Stimulated activated CD8-positive, alpha-beta memory T cell treated with anti-CD3 and anti-CD28 coated beads, Interleukin-2, amount 100 ng/mL, for 1 hour (primary cell): ENCODE measurements at places on chromosomes 2 and 18.

DNA sequence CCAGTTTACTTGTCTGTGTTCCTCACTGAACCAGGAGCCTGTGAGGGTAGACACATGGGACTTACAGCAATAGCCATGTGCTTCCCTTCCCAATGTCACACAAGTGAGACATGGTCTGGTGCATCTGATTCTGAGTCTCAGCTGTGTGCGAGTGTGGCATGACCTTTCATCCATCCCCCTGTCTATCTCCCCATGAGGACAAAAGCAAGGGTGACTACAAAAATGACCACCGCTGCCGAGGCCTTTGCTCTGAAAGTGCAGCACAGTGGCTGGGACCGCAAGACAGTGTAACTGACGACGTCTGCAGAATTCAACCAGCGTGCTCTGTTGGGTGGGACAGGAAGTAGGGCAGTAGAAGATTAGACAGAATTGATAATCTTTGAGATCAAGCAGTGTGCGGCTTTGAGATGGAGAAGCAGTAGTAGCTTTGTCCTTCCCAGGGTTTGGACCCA, 50.5 kb downstream of the RAB31 start:
- no peak for DNase-seq

DNA sequence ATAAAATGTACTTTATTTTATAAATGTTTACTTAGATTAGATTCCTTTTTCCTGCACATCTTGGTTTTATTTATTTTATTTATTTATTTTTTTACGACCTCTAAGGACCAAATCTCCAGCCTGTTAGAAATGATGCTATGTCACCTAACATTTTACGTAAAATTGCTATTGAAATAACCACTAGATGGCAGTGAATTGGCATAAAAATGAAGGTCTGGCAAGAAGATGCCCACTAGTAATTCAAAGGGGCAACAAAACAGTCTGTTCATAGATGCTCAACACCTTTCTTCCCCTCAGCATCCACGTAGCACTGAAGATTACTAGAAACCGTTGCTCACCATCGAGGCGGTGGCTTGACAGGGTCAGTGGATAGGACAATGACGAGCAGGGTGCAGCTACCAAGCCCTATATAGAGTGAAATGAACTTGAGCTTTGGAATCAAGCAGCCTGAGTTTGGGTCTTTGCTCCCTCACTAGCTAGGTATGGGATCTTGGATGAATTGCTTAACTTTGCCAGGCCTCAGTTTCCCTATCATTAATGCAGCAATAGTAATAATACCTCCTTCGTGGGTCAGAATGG, 128.7 kb upstream of the L3MBTL4 start:
- DNase-seq = no peak

DNA sequence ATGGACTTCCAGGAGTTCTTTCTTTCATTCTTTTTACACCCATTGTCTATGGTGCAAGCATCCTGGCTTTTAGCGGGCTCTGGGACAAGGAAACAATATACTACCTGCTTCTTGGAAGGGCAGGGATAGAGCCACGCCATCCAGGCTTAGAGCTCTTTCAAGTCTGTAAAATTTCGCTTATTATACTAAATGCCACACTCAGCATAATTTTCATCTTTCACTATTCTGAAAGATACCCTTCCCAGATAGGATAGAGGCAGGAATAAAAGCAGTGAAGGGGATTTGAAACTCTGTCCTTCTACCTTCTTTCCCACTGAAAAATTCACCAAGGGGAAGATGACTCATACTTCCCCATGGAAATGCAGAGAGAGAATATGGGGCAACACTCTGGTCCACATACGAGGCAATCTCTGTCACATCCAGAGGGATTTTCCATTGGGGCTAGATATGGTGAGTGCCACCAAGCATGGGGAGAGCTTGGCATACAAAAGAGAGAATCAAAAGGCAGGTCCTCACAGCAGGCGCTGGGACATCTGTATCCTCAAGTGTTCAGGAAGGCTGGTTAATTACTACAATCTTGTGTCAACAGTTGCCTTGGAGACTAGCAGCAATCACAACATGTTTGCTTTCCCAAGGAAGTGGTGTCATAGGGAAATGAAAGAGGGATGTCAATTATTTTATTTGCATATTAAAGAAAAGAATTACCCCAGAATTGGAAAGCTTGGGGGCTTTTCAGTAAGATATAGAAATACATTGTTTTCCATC, 127.6 kb downstream of the TDRD15 start:
- DNase-seq = no peak

- no peak for DNase-seq
Measured at GRCh38 chr18:40249390-40250080, 1705.5 kb upstream of the PIK3C3 start.

- DNase-seq = no peak
Measured at GRCh38 chr2:109468893-109469292, 144.9 kb downstream of the SEPTIN10 start.

- no peak for DNase-seq
Measured at GRCh38 chr2:234074751-234075517, 24.4 kb downstream of the SPP2 start.

DNA sequence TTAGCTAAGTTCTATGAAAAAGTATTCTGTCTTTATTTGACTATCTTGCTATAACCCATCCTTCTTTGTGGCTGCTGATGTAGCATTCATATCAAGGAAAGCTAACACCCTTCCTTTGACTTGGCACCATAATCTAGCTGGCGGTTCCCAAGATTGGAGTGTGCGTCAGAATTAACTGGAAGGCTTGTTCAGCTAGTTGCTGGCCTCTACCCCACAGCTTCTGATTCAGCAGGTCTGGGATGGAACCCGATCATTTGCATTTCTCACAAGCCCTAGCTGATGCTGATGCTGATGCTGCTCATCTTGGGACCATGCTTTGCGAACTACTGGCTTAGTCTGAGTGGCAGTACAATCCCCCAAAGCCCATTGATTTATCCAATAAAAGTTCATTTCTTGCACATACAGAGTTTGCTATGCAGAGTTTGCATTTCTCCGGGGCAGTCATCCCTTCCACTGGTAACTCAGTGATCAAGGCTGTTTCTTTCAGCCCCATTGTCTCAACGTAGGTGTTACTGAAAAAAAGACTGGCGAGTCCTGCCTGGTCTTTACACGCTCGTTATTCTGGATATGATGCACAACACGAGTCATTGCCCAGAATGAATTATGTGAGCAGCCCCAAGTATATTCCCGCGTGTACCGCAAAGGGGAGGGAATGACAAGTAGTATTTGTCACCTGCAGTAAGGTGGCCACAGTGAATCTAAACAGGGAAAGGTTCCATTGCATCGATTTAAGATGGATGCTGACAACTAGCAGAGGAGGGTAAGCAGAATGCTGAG, 96.5 kb downstream of the ZNF532 start:
- no peak for DNase-seq

DNA sequence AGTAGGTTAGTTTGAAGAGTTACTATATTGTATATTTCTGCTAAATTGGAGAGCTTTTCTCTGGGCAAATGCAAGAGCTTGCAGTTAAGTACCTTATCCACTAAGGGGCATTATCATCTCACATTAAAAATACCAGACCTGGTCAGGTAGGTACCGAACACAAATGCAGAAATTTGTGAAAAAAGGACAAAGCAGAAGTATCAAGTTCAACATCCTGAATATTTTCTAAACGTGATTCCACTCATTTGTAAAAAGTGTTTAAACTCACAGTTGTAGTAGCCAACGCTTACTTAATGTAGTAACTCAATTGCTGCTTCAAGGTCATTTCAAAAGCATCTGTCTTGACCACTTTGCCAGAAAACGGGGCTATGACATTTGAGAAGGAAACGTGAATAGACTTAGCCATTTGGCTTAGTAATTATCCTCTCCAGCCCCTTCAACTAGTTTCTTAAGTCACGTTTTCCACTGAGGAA, 52.1 kb downstream of the CYRIA start:
- no peak for DNase-seq

- DNase-seq = no peak
Measured at GRCh38 chr2:231336236-231336635, 59.3 kb upstream of the B3GNT7 start.
